ENCODE measurements at places on chromosomes 3 and 15.

GRCh38 chr15:64110950-64111678 lies 15.3 kb downstream of the SNX1 start:
- no peak for DNase-seq

GRCh38 chr3:105862217-105862616 lies 6.6 kb downstream of the CBLB start:
- no peak for DNase-seq

DNA sequence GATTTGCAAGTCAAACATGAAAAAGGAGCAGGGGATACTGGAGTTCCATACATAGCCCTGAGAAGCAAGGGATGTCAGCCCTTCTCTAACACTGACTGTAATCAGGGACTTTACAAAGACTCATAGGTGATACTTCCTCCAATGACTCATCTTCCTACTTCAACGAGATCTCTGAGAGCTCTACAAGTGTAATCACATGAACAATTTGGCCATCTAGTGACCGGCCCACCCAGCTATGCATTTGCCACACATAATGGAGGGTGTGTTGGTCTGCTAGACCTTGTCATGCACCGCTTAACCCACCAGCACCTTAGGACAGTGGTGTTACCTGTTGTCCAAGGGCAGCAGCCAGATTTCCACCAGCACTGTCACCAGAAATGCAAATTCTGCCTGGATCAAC lies 75.3 kb downstream of the NCEH1 start:
- no peak for DNase-seq

- no peak for DNase-seq
These were observed 452 bp downstream of the TMEM158 start for GRCh38 chr3:45225465-45226205.

DNA sequence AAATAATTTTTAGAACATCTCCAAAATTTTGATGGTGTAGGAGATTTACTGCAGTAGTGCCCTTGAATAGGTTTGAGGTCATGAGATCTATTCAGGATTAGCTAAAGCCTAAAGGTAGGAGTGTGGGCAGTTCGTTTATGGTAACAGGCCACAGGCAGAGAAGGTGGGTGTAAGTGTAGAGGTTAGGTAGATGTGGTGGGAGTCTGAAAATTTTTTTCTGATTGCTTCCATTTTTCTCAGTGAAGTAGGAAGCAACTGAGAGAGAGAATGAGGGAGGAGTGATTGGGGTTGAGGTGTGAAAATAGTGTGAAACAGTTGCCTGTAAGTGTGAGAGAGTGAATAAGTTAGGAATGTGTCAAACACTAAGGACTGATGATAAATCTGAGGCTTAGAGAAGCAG lies 2.2 kb upstream of the ELL3 start:
- DNase-seq: no peak

Measured in CD4-positive, alpha-beta memory T cell (primary cell).